ENCODE measurements at places on chromosomes 3 and 15.

- H3K27me3 ChIP-seq: no peaks in the 10 kb centered on the region
- no peak for DNase-seq
Observed at GRCh38 chr15:99185414-99186130, 63.8 kb downstream of the TTC23 start.

DNA sequence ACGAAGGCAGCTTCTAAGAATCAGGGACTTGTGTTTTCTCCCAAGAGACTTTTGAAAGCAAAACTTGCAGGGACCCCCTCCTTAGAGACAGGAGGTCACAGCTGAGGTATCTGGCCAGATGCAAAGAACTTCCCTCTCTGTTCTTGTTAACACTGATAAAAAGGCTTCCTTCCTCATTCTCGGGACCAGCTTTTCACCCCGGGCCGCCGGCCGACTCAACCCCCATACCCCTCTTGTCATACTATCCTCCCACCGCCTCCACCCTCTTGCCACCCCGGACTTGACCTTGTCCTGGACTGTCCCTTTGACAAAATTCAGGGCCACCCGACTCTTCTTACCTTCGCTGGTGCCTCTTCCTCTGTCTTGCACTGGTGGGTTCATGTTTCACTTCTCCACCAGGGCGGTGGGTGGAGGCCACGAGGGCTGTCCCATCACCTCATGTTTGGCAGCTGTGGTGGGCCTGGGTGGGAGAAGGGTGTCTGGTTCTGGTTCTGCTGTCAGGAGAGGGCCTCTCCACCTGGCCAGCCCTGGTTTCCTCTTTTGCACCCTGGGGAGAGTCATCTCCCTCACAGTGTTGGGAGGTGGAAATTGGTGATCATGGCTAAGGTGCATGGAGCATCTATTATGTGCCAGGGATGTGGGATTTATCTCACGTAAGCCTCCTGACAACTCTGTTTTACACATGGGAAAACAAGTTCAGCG, 32.5 kb downstream of the BHLHE40 start:
- peaks cover 31% of the 10 kb centered on the region for H3K4me1 ChIP-seq
- no peak overlapping the region for H3K4me3 ChIP-seq
- H3K36me3 ChIP-seq: no peaks in the 10 kb centered on the region

DNA sequence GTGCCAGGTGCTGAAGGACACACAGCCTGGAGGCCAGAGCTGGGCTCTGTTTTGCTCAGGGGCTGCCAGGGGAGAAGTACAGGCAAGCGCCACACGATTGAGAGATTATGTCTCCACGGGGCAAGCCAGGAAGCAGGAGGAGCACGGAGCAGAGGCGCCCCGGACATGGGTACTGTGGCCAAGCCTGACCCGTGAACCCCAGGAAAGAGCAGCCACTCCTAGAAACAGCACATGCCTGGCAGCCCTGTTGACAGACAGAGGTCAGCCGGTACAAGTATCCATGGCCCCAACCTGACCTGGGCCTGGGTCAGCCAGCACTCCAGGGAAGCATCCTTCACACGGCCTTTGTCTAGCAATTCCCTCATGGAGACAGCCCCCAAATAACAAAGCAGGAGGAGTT, 89.4 kb downstream of the ADAMTS17 start:
- no peaks in the 10 kb centered on the region for H3K36me3 ChIP-seq
- no peaks in the 10 kb centered on the region for H3K4me1 ChIP-seq
- H3K4me3 ChIP-seq: no peak overlapping the region
- DNase-seq: no peak
- H3K27me3 ChIP-seq: no peaks in the 10 kb centered on the region

DNA sequence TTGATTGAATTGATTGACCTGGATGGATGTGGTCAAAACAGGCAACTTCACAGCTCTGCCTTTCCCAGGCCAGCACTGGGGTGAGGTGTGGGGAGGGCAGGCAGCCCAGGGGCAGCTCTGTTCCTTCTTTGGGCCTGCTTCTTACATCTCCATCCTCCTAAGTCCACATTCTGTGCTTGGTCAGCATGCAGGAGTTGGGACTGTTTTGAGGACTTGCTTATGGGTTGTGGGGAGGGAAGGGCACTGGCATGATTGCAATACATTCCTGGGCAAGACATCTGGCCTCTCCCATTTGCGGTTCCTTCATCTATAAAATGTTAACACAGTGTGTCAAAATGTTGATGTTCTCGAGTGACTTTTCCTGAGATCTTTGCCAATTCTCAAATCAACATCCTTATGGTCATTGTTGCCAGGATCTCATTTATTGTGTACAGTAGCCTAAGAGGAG, 84.1 kb downstream of the ST6GAL1 start:
- no peak for DNase-seq
- no peak overlapping the region for H3K4me3 ChIP-seq
- no peaks in the 10 kb centered on the region for H3K27me3 ChIP-seq
- no peaks in the 10 kb centered on the region for H3K4me1 ChIP-seq
- H3K36me3 ChIP-seq: no peaks in the 10 kb centered on the region
- H3K27ac ChIP-seq: no peak overlapping the region

- peaks cover 13% of the 10 kb centered on the region for H3K4me1 ChIP-seq
- H3K27me3 ChIP-seq: no peaks in the 10 kb centered on the region
- no peak for DNase-seq
- H3K4me3 ChIP-seq: no peak overlapping the region
- H3K27ac ChIP-seq: no peak overlapping the region
- H3K36me3 ChIP-seq: no peaks in the 10 kb centered on the region
Observed at GRCh38 chr3:63860776-63861175, 2.8 kb downstream of the THOC7 start.

- peaks cover 20% of the 10 kb centered on the region for H3K4me1 ChIP-seq
- no peak for DNase-seq
- no peak overlapping the region for H3K4me3 ChIP-seq
- H3K36me3 ChIP-seq: no peaks in the 10 kb centered on the region
- H3K27ac ChIP-seq: no peak overlapping the region
Observed at GRCh38 chr15:90885432-90886290, 1.4 kb downstream of the FES start.

DNA sequence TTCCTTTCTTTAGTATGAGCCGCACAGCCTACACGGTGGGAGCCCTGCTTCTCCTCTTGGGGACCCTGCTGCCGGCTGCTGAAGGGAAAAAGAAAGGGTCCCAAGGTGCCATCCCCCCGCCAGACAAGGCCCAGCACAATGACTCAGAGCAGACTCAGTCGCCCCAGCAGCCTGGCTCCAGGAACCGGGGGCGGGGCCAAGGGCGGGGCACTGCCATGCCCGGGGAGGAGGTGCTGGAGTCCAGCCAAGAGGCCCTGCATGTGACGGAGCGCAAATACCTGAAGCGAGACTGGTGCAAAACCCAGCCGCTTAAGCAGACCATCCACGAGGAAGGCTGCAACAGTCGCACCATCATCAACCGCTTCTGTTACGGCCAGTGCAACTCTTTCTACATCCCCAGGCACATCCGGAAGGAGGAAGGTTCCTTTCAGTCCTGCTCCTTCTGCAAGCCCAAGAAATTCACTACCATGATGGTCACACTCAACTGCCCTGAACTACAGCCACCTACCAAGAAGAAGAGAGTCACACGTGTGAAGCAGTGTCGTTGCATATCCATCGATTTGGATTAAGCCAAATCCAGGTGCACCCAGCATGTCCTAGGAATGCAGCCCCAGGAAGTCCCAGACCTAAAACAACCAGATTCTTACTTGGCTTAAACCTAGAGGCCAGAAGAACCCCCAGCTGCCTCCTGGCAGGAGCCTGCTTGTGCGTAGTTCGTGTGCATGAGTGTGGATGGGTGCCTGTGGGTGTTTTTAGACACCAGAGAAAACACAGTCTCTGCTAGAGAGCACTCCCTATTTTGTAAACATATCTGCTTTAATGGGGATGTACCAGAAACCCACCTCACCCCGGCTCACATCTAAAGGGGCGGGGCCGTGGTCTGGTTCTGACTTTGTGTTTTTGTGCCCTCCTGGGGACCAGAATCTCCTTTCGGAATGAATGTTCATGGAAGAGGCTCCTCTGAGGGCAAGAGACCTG, 13.2 kb downstream of the GREM1 start:
- H3K4me3 ChIP-seq: no peak overlapping the region
- no peak for DNase-seq
- H3K36me3 ChIP-seq: peaks cover 33% of the 10 kb centered on the region
- H3K27ac ChIP-seq: peak overlapping the region; percentile 46
- H3K27me3 ChIP-seq: no peaks in the 10 kb centered on the region
- peaks cover 23% of the 10 kb centered on the region for H3K4me1 ChIP-seq

DNA sequence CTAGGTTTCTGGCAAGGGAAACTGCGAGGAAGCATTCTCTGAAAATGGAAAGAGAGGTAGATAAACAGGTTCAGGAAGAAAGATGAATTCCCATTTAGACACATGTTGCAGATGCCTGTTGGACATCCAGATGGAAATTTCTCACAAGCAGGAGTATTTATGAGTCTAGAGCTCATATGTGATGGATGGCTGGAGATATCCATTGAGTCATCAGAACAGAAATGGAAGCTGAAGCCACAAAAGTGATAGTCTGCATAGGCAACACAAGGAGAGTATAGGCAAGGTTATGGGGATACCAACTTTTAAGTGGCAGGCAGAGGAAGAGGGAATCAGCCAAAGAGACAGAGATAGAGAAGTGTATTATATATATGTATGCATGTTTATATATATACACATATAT, 6.3 kb upstream of the RAMAC start:
- H3K4me1 ChIP-seq: no peaks in the 10 kb centered on the region
- no peak overlapping the region for H3K4me3 ChIP-seq
- no peak for DNase-seq

DNA sequence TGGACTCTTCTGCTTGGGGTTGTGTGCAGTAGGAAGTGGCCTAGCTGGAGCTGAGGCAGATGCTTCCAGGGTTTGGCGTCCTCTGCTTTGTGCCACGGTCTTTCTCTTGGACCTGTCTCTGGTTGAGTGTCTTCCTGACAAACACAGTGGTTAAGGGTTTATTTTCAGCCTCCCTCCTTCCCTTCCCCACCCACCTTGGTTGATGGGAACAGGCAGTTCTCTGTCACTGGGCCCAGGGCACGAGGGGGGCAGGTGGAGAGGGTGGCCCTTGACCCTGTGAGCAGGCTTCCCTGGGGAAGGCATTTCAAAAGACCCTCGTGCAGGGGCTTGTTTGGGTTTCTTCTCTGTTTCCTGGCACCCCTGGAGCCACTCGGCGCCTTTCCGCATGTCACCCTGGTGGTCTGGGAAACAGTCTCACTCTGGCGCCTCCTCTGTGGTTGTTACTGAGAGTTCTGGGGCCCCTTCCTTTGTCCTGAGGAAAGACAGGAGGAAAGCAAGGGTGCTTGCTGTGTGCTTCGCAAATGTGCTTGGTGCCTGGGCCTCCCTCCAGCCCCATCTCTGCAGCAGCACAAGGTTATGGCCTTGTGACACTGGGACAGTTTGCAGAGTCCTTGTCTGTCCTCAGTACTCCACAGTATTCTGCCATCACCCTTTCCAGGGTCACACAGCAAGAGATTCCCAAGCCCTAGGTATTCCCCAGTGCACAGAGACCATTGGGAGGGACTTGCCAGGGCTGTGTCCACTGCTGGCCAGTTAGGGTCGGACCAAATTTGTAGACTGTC, 10.3 kb upstream of the STAB1 start:
- no peak for DNase-seq
- H3K27me3 ChIP-seq: no peaks in the 10 kb centered on the region
- no peak overlapping the region for H3K27ac ChIP-seq
- H3K4me3 ChIP-seq: no peak overlapping the region

GRCh38 chr3:114005481-114005880, 50.8 kb downstream of the CCDC191 start:
- no peak overlapping the region for H3K27ac ChIP-seq
- DNase-seq: no peak
- no peaks in the 10 kb centered on the region for H3K36me3 ChIP-seq

DNA sequence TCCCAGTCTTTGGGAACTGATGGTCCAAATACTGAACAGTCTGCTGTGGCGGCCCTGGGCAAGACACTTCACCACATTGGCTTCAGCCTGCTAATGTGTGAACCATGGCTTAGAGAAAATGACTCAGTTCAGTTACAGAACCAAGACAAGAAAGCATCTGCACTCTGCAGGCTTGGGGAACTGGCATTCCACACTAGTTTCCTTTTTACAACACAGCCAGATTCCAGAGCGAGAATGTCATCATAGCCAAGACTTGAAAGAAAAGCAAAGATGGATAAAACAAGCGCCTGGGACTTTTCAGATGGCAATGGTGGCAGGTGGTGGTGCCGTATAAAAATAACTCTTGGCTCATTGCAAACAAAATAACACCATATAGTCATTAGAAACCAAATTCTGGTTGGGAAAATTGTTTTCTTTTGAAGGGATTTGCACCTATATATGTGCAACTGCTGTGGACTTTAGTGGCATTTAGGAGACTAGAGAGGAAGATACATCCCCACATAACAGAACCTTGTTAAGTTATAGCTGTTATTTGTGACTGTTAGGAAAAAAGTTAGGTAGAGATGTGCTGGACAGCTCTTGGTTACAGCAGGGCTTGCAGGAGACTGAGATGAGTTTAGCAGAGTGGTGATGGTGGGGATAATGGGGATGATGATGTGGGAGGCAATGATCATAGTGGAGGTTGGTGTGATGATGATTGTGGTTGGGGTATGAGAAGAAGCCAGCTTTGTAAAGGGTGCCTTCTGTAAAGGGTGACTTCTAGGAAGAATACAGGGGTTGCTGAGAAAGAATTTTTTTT, 273.6 kb downstream of the THRB start:
- no peaks in the 10 kb centered on the region for H3K27me3 ChIP-seq
- peak overlapping the region; percentile 61 for H3K27ac ChIP-seq
- peaks cover 8% of the 10 kb centered on the region for H3K4me1 ChIP-seq
- no peaks in the 10 kb centered on the region for H3K36me3 ChIP-seq

DNA sequence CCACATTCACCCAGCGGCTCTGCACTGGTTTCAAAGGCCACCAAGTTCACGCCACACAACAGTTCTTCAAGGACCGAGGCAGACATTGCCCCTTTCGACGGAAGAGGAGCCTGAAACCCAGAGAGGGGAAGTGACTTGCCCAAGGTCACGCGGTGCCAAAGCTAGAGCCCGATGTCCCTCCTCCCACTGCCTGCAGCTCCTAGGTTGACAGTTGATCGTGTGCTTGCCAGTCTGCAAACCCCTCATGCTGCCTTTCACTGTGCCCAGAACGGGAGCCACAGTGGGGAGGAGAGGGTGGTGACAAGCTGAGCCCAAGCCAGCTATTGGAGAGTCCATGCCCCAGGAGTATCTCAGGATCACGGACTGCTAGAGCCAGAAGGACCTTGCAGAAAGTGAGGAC, 230.9 kb downstream of the XXYLT1 start:
- no peak for DNase-seq
- H3K4me1 ChIP-seq: no peaks in the 10 kb centered on the region
- no peak overlapping the region for H3K4me3 ChIP-seq
- no peak overlapping the region for H3K27ac ChIP-seq

DNA sequence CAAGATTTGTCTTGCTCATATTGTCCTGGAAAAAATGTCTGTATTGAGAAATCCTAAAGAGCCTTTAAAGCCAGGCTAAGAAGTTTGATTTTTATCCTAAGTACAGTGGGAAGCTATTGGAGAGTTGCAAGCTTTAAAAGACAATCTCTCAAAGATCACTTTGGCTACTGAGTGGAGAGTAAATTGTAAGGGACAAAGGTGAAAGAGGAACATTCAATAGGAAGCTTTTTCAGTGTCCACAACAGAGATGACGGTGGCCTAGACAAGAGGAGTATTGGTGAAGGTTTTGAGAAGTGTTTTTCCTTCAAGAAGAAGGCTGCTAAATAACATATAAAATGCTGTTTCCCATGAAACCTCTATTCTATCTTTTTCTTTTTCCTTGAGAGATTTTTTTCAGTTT, 249.5 kb upstream of the IL12A start:
- no peak overlapping the region for H3K27ac ChIP-seq
- no peak overlapping the region for H3K4me3 ChIP-seq
- no peaks in the 10 kb centered on the region for H3K4me1 ChIP-seq
- H3K36me3 ChIP-seq: no peaks in the 10 kb centered on the region
- DNase-seq: no peak
